ENCODE measurements at places on chromosomes 2 and 18.
A peak's percentile ranks its signal among the peaks of the same experiment; 100 is the strongest.

- no peak for DNase-seq
Measured at GRCh38 chr2:127776122-127776780, 34.7 kb downstream of the WDR33 start.

GRCh38 chr2:20994130-20994529 lies 49.7 kb downstream of the APOB start:
- no peak for DNase-seq

DNA sequence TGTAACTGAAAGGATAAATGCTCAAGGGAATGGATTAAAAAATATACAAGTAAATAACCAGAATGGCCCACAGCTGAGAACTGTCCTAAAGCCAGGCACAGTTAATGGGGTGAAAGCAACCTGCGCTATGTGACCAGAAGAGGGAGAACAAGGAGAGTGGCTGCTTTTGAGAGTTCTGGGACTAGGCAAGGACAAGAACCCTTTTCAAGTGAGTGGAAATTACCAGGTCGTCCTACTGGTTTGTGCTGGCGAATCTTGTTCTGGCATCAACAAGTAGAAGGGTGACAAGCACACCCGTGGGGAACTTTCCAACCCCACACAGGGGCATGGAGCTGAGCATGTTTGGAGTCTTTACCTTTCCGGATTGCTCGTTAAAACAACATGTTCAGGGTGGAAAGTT lies 82.8 kb downstream of the TMEM17 start:
- DNase-seq: no peak

GRCh38 chr18:8097399-8097798 lies 511.8 kb upstream of the RAB12 start:
- DNase-seq: no peak

DNA sequence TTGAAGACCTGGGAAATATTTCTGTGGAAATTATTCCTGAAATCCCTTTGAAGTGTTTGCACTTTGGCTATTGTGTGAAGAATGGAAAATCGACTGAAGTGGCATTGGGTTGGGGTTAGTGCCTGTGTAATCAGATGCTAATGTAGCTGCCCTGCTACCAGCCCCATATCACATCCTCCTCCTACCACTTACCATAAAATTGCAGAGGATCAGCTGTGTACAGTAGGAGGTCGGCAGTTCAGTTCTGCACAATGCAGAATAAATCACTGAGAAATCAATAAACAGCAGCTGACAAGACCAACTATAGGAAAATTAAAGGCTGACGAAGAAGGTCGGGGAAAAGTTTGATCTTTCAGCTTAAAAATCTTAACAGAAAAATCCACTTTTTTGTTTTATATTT lies 440.9 kb downstream of the PTPRM start:
- DNase-seq: no peak

DNA sequence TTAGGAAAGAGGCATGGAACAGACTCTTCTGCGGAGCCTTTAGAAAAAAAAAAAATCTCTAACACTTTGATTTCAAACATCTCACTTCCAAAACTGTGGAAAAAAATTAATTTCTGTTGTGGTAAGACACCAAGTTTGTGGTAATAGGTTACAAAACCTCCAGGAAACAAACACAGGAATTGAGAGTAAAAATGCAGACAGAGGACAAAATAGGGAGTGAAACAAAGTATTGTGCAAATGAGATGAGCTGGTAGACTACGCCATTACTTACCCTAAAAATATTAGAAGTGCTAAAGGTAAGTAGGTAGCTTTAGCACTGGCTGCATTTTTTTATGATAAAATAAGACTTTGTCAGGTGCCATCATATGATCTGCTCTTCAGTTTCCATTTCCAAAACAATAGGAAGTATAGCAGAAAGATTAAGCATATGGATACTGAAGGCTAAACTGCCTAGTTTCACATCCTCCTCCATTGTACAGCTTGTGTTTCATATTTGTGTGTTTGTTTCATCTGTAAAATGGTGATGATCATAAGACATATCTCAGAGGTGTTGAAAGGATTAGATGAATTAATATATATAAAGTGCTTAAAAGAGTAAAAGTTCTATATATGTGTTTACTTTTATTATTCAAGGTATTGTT lies 309.2 kb downstream of the NR4A2 start:
- DNase-seq: no peak

DNA sequence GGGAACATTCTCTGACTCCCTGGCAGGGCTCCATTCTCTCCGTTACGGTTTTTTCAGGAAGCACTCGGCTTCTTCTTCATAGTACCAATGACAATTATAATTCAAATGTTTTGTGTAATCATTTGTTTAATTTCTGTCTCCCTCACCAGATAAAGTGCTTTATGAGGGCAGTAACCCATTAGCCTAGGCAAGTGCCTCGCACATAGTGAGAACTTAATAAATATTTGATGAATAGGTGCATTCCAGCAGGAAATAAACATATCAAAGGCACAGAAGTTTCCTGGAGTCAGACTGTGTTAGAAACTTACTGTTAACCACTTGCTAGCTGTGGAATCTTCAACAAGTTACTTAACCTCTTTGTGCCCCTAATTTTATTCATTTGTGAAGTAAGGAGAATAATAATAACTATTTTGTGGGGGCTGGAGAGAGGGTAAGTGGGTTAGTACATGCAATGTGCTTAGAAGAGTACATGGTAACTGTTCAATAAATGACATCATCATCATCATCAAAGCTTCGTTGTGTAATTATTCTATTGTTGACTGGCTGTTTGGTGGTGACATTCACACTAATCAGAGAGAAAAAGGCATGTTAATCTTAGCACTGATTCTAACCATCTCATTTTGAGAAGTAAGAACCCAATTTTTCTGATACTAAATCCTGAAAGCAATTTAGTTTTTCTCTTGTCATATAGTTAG lies 352.3 kb downstream of the INSIG2 start:
- DNase-seq: no peak

DNA sequence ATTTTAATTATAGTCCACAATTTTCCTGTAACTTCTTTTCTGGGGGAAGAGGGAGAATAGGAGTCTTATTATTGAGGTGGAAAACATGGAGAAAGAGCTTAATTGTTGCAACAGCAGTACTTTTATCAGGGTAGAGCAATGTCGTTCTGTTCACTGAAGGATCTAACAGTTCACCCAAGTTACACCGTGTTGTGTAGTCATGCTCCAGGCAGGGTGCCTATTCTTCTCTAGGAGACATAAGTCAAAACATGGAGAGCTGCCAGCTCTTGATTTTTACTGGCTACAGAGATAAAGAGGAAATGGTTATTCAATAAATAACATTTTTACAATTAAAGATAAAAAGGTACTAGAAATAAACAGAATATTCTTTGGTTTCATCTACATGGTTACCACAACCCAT lies 594.3 kb upstream of the NETO1 start:
- no peak for DNase-seq

DNA sequence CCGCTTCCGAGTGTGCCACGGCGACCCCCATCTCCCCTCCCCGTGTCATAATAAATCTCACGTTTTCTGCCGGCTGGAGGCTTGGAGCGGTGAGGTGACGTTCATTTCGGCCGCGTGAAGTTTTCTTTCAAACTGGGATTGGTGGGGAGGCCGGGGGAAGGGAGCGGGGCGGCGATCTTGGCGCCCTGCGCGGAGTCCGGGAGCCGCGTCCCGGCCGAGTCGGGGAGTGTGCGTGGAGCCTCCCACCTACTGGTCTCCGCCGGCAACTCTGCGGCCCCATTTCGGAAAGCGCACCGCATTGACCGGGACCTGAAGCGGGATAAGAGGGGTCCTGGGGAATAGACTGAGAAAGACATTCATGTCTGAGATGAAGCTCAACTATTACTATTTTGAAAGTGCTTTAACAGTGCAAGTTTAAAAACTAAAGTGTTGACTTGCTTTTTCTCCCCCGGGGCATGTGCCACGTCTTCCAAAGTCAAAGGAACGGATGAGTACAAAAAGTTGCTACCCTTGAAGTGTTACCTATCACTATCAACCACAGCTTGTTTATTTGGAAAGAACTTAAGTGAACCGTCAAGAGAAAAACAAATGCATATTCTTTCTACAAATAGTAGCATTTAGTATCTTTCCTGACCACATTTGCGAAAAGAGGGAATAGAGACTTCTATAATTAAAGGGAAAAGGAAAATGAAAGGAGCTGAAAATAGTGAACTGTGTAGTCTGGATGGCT lies 818 bp upstream of the IKZF2 start:
- peak; percentile 28 for DNase-seq

DNA sequence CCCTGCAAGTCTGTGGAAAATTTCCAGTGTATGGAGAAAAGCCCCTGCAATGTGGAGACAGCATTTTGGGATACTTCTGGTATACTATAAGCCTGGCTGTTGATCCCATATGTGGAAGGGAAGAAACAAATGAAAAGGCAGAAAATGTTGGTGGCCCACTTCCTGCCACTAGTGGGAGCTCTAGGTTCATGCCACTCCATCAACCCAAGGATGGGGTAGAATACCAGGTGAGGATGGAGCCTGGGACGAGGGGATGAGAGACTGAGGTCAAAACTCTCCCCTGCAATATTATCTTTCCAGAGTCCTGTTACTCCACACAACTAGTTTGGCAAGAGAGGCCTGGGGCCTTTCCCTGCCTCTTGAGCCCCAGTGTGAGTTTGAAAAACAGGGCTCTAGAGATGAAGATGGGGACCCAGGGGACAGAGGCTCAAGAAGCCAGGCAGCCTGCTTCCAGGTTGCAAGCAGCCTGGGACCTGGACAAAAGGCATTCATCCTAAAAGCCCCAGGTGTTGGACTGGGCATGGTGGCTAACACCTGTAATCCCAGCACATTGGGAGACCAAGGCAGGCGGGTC lies 31.9 kb downstream of the BMP10 start:
- DNase-seq: no peak

DNA sequence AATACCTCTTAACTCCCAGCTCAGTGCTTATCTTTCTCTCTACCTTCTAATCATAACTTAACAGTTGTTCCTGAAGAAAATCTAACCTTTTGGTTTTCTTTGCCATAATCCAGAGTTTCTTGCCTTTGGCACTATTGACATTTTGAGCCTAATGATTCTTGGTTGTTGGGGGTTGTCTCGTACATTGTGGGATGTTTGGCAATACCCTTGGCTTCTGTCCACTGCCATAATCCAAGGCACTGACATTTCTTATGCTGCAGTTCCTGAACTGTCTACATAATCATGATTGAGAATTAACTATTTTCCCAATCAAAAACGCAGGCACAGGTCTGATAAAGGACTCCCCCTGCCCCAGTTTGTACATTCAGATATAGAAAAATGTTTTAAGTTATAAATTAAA lies 203.2 kb upstream of the MEX3C start:
- DNase-seq: no peak

DNA sequence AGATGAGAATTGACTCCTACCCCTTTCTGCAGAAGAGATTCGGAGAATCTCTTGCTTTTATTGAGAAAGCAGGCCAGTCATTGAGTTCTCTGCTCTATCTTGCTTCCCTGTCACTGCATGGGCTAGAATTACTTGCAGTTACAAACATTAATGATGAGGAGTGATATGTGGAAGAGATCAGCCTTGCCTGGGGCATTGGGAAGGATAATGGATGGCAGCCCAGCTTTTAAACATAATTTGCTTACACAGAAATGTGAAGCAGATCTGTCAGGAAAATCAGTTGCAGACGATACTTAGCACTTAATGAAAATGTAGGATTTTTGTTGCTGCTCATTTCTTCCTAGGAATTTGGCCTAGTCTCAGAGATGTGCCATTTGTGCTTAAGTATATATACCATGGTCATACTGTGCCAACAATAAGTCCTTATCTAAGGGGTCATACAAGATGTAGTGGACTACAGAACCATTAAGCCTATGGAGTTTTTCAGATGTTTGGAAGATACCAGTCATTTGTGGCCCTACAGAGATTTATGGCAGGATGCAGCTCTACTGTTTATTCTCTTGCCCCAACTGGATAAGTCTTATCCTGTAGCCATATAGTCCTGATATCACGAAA lies 92.7 kb downstream of the XRCC5 start:
- DNase-seq: no peak

GRCh38 chr2:172596776-172597175 lies 40.9 kb downstream of the PDK1 start:
- no peak for DNase-seq

DNA sequence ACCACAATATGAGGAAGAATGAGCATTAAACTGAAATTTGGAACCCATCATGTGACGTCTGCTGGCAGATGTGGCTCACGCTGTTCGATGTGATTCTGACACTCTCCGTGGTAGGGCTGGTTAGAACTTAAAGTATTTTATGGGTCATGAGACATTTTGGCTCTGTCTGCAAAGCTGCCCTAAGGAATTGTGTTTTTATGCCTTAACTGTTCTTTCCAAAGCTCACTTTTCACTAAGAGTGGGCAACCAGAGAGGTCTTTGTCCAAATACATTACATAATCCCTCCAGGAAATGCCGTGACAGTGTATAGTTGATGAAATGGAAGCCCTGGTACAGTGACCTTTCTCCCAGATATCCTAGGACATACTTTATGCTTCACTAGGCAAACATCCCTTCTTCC lies 119.1 kb downstream of the AQP4 start:
- DNase-seq: no peak

DNA sequence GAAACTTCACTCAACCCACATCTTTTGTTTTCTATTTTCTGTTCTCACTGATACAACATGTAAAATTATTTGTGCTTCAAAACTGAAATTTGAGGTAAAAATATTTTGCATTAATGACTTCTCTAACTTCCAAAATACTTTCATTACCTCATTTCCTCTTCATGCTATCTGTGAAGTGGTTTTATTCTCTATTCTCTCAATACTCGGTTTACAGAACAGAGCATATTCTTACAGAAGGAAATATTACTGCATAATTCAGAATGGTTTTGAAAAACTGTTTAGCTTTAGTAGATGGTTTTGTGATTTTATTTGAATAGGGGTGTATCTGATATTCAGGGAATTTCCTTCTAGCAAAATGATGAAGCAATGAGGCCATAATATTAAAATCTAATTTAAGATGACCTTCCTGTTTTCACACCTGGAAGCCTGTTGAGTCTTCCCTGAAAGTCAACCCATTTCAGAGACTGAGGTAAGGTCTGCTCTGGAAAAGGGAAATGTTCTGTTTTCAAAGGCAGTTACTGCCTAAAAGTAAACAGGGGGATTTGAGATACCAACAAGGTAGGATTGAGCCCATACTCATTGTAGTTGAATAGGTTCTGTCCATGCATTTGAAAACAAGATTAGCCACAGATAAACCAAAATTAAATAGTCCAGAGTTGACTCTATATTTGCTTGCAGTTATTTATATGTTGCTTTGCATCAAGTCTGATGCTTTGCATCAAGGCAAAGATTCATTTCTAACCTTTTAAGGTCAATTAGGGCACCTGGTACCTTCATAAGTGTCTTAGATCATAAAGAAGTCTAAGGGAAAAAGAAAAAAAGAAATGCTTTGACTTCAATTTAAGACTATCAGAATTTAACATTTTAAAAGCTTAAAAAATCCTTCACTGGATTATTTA lies 50.8 kb upstream of the PEX13 start:
- no peak for DNase-seq

All from T-helper 2 cell treated with Interferon-gamma antibody and Interleukin-4, amounts not matched to agents 5 μg/mL and 100 μg/mL, for 36 hours (primary cell).